ENCODE measurements at places on chromosomes 16 and 17. TPM values are rescaled to one million over a fixed set of nuclear protein-coding genes. Genes with fewer than 3 reads are reported as not detected.
A peak's percentile ranks its signal among the peaks of the same experiment; 100 is the strongest.

Gene KRTAP4-6
- not detected for total RNA-seq

- DNase-seq: no peak
Measured at GRCh38 chr16:73033271-73033998, 14.5 kb downstream of the ZFHX3 start.

DNA sequence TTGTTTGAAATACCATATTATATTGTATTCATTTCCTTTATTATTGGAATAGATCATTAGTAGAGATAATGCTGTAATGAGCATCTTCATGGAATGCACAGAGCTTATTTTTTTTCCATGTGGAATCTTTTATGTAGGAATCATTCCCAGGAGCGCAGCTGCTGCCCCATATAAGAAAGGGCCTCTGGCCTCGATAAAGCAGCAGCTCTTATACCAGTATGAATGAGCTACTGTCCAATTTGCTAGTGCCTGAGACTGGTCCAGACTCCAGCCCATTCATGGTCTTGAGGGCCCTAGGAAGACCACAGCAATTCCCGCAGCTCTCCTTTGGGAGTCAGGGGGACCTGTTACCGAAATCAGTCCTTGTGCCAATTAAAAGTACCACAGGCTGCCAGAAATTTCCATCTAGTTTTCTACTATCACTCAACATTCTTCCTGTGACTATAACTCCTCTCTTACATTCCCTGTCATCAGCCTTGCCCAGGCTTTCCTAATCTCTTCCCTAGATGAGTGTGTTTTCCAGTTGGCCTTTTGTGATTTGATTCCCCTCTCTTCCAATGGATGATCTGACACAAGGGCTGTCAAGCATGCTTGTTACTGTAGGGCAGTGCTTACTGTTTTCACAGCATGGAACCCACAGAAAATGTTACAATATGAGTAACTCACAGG lies 1.9 kb downstream of the ZNF843 start:
- DNase-seq: no peak

Gene BPTF
- total RNA-seq: 79.2 TPM

- no peak for DNase-seq
Measured at GRCh38 chr16:3651461-3652372, 2.8 kb upstream of the DNASE1 start.

GRCh38 chr16:75011634-75012307 lies 12.9 kb downstream of the ZNRF1 start:
- DNase-seq: no peak

Gene CLEC18B
- total RNA-seq: 0.30 TPM

DNA sequence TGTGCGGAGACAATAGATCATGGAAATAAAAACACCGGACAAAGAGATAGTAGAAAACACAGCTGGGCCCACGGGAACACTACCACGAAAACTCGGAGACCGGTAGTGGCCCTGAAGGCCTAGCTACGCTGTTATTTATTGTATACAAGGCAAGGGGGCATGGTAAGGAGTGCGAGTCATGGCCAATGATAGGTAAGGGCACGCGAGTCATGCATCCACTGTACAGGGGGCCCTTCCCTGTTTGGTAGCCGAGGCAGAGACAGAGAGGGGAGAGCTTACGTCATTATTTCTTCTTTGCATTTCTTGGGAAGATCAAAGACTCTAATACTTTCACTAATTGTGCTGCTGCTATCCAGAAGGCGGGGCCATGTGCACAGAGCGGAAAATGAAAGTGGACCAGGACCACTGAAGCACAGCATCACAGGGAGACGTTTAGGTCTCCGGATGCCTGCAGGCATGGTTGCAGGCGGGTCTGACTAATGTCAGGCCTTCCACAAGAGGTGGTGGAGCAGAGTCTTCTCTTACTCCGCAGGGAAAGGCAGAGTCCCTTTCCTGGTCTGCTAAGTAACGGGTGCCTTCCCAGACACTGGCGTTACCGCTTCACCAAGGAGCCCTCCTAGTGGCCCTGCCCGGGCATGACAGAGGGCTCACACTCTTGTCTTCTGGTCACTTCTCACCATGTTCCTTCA lies 74.4 kb upstream of the ARL4D start:
- no peak for DNase-seq

- DNase-seq: peak; percentile 39
Measured at GRCh38 chr17:13031718-13032350, 14.0 kb upstream of the ELAC2 start.

DNA sequence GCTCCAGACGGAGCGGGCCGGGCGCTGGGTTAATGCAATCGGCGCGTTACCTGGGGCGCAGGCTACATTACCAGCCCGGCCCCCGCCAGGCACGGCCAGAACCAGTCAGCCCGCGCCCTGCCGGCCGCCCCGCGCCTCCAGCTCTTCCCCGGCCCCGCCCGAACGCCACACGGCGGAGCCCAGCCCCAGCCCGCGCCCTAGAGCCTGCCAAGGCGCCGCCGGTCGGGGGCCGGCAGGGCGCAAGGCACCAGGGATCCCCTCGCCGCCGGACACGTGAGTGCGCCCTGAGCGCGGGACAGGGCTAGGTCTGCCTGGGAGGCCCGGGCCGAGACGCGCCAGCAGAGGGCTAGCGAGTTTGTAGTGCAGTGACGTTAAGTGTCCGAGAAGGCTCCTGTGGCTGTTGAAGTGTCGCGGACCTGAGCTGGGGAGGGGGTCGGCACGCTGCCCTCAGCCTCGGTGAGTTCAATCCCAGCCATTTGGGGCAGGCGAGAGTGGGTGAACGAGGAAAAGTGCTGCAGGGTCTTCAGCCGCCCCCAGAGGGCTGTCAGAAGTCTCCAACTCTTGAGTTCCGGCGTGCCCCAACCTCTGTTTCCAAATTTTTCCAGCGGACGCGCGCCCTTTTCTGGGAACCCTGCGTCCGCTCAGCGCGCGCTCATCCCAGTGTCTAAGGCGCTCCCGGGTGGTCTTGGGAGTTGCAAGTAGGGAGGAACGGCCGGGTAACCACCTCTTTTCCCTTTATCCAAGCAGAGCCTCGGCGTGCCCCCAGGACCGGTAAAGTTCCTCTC lies at the start of gene SLC6A2:
SLC6A2 (plus strand) TSS at position 92 of the 785 bp plus-strand sequence. CDS start 707 bp downstream, outside the sequence.
- DNase-seq: peak; percentile 29

- no peak for DNase-seq
Measured at GRCh38 chr16:49827805-49828438, 28.0 kb downstream of the ZNF423 start.

DNA sequence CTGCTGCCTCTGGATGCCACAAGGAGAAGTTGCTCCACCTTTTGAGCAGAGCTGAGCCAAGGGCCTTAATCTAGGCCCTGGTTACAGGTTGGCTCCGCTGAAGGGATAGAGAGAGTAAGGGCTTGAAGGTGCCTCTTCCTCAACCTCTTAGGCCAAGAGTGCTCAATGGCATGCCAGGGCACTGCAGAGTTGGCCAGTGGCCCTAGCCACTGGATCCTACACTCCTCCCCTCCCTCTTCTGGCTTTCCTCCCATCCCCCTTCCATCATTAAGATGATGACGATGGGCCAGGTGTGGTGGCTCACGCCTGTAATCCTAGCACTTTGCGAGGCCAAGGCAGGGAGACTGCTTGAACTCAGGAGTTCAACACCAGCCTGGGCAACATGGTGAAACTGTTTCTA lies 50.5 kb downstream of the MYO18A start:
- DNase-seq: no peak

- DNase-seq: no peak
Measured at GRCh38 chr17:78268191-78268874, 36.9 kb downstream of the TMEM235 start.

- peak; percentile 39 for DNase-seq
Measured at GRCh38 chr17:8300627-8301242, 5.5 kb upstream of the SLC25A35 start.

GRCh38 chr16:474420-475122 lies 49.1 kb downstream of the RAB11FIP3 start:
- DNase-seq: no peak

Data from left ventricle myocardium inferior (tissue), 1 donor.